Brain microvascular endothelial cell (primary cell): ENCODE measurements at places on chromosomes 7 and 10.
A peak's percentile ranks its signal among the peaks of the same experiment; 100 is the strongest.

DNA sequence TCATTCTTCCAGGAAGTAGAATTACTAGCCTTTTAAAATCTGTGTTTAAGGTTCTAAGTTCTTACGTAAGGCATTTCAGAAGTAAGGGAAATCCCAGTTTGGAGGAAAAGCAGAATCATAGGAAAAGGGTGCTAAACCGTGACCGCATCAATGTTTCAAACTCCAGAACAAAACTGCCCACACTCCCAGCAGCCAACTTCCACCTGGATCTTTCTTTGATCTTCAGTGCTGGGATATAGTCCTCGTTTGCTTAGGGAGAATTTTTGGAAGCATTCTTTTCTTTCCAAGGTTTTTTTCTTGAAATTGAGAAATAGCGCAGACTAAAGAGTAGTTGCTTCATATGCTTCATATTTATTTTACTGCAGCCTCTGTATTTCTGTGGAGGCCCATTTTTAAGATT is 8.9 kb downstream of the PROSER2 start:
- DNase-seq = no peak

DNA sequence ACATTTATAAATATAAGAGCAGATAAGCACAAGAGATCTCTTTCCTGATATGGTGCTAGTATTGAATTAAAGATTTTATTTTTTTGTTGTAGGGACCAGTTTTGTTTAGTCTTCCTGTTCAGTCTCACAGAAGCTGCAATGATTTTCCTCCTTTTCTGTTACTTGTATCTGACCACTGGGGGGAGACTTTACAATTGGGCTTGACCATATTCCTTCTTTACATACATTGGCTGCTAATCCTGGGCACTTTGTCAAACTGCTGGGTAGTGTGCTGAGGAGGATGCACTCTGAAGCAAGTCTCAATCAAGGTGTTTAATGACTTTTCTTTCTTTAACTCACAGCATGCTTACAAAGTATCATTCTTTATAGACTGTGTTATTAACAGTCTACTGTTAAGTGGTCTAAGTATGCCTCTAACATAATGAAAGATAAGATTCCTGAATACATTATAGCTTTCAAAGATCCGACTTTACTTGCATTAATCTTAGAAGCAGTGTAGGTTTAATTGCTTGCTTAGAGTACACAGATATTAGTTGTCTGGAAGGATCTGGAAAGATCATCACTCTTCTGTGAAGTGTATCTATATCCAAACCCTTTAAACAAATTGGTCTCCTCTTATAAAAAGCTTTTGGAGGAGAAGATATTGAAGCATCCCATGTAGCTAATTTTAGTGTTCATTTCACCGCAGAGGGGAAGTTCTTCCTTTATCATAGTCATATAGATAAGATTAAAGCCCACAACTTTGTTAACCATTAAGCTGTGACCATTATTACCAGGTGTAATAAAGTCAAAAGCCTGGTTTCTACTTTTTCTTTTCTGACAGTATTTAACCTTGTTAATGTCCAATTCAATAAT is 3.1 kb downstream of the PALS2 start:
- DNase-seq = peak; percentile 60

DNA sequence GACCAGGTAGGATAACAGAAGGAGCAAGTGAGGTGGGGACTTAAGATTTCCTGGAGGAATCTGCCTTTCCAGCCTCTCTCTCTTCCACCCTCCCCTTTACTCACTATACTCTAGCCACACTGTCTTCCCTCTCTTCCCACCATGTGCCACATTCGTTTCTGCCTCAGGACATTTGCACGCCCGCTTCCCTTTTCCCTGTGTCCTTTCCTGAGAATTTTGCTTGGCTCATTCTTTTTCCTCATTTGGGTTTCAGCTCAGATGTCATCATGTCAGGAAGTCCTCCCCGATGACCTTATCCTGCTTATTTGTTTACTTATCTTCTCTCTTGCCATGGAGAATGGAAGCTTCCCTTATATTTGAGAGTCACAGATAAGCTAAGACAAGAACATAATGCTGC is 363.8 kb downstream of the PRPF18 start:
- DNase-seq = no peak

DNA sequence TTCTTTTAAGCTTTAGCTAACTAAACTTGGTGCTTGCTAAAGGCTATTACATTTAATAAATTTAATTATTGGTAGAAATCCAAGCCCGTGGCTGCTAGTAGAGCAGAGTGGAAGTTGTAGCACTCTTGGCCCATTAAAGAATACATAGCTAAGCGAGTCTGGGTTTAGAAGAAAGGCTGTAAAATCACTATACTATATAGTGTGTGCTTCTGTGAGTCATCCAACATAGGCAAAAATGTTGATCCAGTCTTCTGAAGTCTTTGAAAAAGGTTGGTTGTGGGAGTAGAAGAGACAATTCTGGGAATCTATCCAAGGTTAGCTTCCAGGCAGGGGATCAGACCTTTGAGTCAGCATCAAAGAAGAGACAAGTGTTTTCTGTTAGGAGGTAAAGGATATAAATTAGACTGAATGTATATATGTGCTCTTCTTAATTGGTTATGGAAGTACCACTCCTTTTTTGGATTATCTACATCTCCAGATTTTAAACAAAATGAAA is 664.2 kb downstream of the NXPH1 start:
- DNase-seq = no peak

GRCh38 chr7:1410992-1411391 is 48.3 kb downstream of the MICALL2 start:
- no peak for DNase-seq

GRCh38 chr7:47884675-47885074 is 63.6 kb downstream of the PKD1L1 start:
- no peak for DNase-seq

- DNase-seq = no peak
Observed at GRCh38 chr7:36088553-36088952, 64.5 kb upstream of the EEPD1 start.

DNA sequence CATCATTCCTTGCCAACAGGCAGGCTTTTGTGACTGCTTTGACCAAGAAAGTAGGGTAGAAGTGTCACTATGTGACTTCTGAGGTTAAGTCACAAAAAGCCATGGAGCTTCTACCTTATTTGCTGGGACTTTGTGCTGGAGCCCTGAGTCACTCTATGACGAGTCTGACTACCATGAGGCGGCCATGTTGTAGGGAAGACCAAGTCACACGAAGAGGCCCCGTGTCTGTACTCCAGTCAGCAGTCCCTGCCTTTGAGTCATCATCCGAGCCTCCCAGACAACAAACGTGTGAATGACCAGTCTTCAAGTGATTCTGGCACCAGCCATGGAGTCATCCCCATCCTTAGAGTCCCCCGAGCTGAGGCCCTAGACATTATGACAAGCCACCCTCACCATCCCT is 3.5 kb upstream of the MYL10 start:
- peak; percentile 8 for DNase-seq

GRCh38 chr7:400901-401485 is 111.0 kb downstream of the FOXL3 start:
- no peak for DNase-seq
